CD14-positive monocyte (primary cell): ENCODE measurements at places on chromosomes 2 and 18. TPM values are rescaled to one million over a fixed set of nuclear protein-coding genes. Genes with fewer than 3 reads are reported as not detected.

- H3K4me3 ChIP-seq, result no peak overlapping the region
- H3K4me1 ChIP-seq, result no peaks in the 10 kb centered on the region
- no peak for DNase-seq
- H3K27me3 ChIP-seq, result no peaks in the 10 kb centered on the region
- no peak overlapping the region for H3K27ac ChIP-seq
These were observed 9.6 kb downstream of the PREPL start for GRCh38 chr2:44351676-44352075.

DNA sequence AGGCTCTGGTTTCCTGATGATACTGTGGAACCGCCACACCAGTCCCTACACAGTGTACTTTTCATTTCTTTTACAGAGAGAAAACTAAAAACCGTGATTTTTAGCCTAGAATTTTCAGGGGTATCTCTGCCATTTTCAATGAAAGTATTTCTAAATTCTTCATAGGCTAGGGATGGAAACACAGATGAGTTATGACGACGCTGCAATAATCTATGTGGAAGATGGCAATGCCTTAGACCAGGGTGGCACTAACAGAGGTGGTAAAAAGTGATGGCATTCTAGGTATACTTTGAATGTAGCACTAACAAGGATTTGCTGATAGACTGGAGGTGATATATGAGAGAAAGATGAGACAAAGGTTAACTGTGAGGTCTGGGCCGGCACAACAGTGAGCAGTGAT is 56.5 kb downstream of the TTC21B start:
- H3K4me1 ChIP-seq, result peaks cover 30% of the 10 kb centered on the region
- no peak overlapping the region for H3K4me3 ChIP-seq
- peak overlapping the region; percentile 53 for H3K27ac ChIP-seq

- no peaks in the 10 kb centered on the region for H3K27me3 ChIP-seq
- H3K36me3 ChIP-seq, result peaks cover 91% of the 10 kb centered on the region
- no peak for DNase-seq
- no peak overlapping the region for H3K4me3 ChIP-seq
- no peak overlapping the region for H3K27ac ChIP-seq
These were observed 116.0 kb upstream of the CCDC195 start for GRCh38 chr2:224832207-224832606.

DNA sequence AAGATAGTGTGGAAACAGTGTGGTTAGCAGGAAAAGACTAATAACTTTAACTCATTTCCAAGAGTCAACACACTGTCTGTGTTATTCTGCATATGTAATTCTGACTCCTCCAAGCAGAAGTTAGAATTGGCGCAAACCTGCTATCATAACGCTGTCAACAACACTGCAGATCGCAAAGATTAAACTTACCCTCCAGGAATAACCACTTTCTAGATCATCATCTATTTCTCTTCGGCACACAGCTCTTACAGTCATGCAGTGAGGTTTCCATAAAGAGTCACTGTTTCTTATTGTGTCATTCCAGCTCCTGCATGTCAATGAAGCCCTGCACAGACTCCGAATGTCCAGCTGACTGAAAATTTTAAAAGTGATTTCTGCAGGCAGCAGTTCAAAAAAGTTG is 2.4 kb downstream of the FBXO48 start:
- no peaks in the 10 kb centered on the region for H3K27me3 ChIP-seq
- H3K36me3 ChIP-seq, result no peaks in the 10 kb centered on the region
- H3K4me3 ChIP-seq, result no peak overlapping the region
- no peak for DNase-seq

GRCh38 chr2:190714958-190715357 is 66.1 kb downstream of the NAB1 start:
- no peak for DNase-seq
- H3K27ac ChIP-seq, result no peak overlapping the region
- H3K4me1 ChIP-seq, result no peaks in the 10 kb centered on the region
- no peak overlapping the region for H3K4me3 ChIP-seq
- H3K27me3 ChIP-seq, result no peaks in the 10 kb centered on the region

DNA sequence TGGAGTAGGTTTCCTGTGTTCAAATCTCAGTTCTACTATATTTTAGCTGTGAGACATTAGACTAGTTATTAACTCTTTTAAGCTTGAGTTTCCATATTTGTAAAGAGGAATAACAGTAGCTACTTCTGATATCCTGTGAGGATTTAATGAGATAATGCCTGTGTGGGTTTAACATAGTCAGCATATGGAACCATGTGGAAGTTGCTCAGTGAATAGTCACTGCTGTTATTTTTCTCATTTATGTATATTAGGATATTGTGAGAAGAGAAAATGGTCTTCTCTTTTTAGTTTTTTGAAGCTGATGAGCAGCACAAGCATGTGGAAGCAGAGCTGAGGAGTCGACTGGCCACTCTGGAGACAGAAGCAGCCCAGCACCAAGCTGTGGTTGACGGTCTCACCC is 70.5 kb upstream of the STON1 start:
- no peak for DNase-seq
- no peak overlapping the region for H3K4me3 ChIP-seq
- no peak overlapping the region for H3K27ac ChIP-seq

DNA sequence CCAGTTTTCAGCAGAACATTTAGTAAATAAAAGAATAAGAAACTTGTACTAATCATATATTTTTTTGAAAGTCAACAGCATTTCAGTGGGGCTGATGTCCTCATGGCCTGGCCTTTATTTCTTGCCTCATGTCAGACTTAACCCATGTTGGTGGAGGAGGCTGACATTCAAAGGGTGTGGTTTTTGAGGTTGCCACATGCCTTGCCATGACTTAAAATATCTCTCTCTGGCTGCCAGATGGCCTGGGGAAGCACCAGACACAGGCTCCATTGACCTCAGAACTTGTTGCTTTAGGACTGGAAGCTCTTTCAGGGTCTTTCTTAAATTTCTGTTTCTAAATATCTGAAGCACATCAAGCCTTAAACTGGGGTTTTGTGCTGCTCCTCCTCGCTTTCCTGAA is 32.5 kb upstream of the CD28 start:
- no peaks in the 10 kb centered on the region for H3K27me3 ChIP-seq
- peaks cover 13% of the 10 kb centered on the region for H3K4me1 ChIP-seq
- H3K36me3 ChIP-seq, result no peaks in the 10 kb centered on the region
- H3K4me3 ChIP-seq, result no peak overlapping the region

- H3K27me3 ChIP-seq, result no peaks in the 10 kb centered on the region
- no peak overlapping the region for H3K4me3 ChIP-seq
- no peak overlapping the region for H3K27ac ChIP-seq
- H3K4me1 ChIP-seq, result no peaks in the 10 kb centered on the region
These were observed 140.9 kb upstream of the CAPN13 start for GRCh38 chr2:30948130-30948529.

GRCh38 chr2:1528273-1529064 is 115.2 kb downstream of the TPO start:
- H3K4me3 ChIP-seq, result no peak overlapping the region
- no peaks in the 10 kb centered on the region for H3K27me3 ChIP-seq
- no peak for DNase-seq

DNA sequence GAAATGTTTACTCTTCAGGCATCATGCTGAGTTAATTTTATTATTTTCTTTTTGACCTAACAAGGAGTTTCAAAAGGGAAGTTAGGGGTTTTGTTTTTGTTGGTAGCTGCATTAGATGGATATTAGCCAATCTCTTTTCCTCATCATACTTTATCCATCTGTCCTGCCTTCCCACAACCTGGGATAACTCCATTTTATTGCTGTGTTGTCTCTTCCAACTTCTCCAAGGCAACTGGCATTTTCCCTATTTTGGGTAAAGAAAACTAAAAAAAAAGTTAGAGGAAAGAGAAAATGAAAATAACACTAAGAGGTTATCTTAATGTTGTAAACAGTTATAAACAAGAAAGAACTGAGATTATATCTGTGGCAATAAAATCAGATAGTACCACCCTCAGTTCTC is 147.0 kb downstream of the PID1 start:
- no peak overlapping the region for H3K27ac ChIP-seq
- no peaks in the 10 kb centered on the region for H3K4me1 ChIP-seq
- no peaks in the 10 kb centered on the region for H3K36me3 ChIP-seq
- no peaks in the 10 kb centered on the region for H3K27me3 ChIP-seq
- DNase-seq, result no peak

GRCh38 chr18:9615280-9615797 is 980 bp upstream of the PPP4R1 start:
- peaks cover 14% of the 10 kb centered on the region for H3K36me3 ChIP-seq
- H3K27ac ChIP-seq, result peak overlapping the region; percentile 75
- no peak for DNase-seq
- peaks cover 43% of the 10 kb centered on the region for H3K4me1 ChIP-seq
- H3K4me3 ChIP-seq, result peak overlapping the region; percentile 46
- no peaks in the 10 kb centered on the region for H3K27me3 ChIP-seq

- no peak overlapping the region for H3K4me3 ChIP-seq
- no peaks in the 10 kb centered on the region for H3K4me1 ChIP-seq
- no peak for DNase-seq
- peaks cover 4% of the 10 kb centered on the region for H3K36me3 ChIP-seq
- H3K27me3 ChIP-seq, result no peaks in the 10 kb centered on the region
These were observed 12.5 kb downstream of the HDLBP start for GRCh38 chr2:241302759-241303651.

GRCh38 chr2:97868986-97869721 is 126.6 kb downstream of the TMEM131 start:
- no peak overlapping the region for H3K4me3 ChIP-seq
- peaks cover 30% of the 10 kb centered on the region for H3K4me1 ChIP-seq
- peak; percentile 11 for DNase-seq
- no peaks in the 10 kb centered on the region for H3K27me3 ChIP-seq
- H3K36me3 ChIP-seq, result no peaks in the 10 kb centered on the region

DNA sequence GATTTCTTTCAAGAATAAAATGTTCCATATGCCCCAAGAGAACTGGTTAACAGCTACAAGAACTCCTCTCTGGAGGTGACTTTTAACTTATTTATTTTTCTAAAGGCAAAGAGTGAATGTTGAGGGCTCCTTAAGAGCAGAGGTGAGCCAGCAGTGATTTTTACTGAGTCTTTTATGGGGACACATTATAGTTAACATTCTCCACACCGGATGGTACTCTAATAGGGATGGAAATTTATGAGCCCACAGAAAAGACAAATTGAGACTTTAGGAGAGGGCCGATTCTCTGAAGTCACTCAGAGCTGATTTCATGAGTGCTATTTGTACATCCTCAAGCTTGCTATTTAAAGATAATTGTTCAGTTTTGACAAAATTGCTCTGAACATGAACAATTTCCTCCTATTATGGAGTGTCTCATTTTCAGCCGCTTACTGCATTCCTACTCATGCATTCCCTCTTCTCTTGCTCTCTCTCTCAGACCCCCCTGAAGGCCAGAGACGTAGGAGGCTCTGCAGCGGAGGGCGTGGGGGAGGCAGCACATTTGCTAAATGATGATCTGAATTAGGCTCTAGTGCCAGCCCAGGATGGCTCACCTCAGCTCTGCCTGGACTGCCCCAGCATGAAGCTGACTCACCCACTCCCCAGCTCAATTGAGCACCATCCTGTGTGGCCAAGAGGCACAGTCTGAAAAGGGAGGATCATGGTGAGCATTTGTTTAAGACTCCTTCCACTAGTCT is 5.9 kb upstream of the RPL37A start:
- H3K27ac ChIP-seq, result no peak overlapping the region
- DNase-seq, result peak; percentile 14
- peaks cover 87% of the 10 kb centered on the region for H3K4me1 ChIP-seq
- H3K36me3 ChIP-seq, result no peaks in the 10 kb centered on the region
- H3K27me3 ChIP-seq, result no peaks in the 10 kb centered on the region
- H3K4me3 ChIP-seq, result no peak overlapping the region

- H3K27ac ChIP-seq, result peak overlapping the region; percentile 30
- H3K27me3 ChIP-seq, result no peaks in the 10 kb centered on the region
- peaks cover 3% of the 10 kb centered on the region for H3K36me3 ChIP-seq
These were observed 66.2 kb downstream of the SP3 start for GRCh38 chr2:173898996-173899395.

DNA sequence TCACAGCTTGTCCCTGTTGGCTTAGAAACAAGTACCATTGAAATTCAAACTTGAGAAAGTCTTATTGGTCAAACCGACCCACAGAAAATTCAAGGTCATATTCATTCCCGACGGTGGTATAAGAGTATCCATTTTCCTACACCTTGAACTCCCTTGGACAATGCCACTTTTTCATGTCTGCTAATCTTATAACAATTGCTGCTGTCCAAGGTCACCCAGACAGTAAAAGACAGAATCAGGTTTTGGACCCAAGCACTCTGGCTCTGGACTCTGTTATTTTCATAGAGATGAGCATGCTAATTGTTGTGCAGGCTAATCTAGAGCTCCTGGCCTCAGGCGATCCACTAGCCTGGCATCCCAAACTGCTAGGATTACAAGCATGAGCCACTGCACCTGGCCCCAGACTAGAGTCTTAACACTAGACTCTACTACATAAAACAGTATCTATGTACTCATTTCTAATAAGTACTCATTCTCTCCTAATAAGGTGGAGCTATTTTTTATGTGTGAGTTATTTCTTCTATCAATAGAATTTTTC is 57.8 kb downstream of the C2orf76 start:
- no peak for DNase-seq
- no peaks in the 10 kb centered on the region for H3K27me3 ChIP-seq
- H3K4me1 ChIP-seq, result no peaks in the 10 kb centered on the region

GRCh38 chr18:51425889-51426288 is 228.4 kb upstream of the MEX3C start:
- no peaks in the 10 kb centered on the region for H3K36me3 ChIP-seq
- H3K4me1 ChIP-seq, result no peaks in the 10 kb centered on the region
- no peak for DNase-seq
- H3K4me3 ChIP-seq, result no peak overlapping the region
- H3K27me3 ChIP-seq, result no peaks in the 10 kb centered on the region
- no peak overlapping the region for H3K27ac ChIP-seq

DNA sequence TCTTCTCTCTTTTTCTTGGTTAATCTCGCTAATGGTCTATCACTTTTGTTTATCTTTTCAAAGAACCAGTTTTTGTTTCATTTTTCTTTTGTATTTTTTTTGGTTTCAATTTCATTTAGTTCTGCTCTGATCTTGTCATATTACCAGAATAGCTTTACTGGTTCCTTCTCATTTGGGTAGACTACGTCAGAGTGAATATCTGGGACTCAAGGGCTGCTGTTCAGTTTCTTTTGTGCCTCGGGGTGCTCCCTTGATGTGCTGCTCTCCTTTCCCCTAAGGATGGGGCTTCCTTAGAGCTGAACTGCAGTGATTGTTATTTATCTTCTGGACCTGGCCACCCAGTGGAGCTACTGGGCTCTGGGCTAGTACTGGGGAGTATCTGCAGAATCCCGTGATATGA is 29.4 kb upstream of the IL1RN start:
- H3K27ac ChIP-seq, result peak overlapping the region; percentile 31
- H3K27me3 ChIP-seq, result no peaks in the 10 kb centered on the region
- no peak overlapping the region for H3K4me3 ChIP-seq

Gene MOGAT1
- 0.11 TPM in 1 of 2 replicates, not detected in the other for polyA plus RNA-seq

Gene CRYBA2
- not detected for polyA plus RNA-seq

Gene SP5
- not detected for polyA plus RNA-seq

Gene SKOR2
- polyA plus RNA-seq, result not detected

Gene MYO1B
- polyA plus RNA-seq, result 0.01 TPM in 1 of 2 replicates, not detected in the other

Gene SIX3
- polyA plus RNA-seq, result not detected

Gene DHRS9
- polyA plus RNA-seq, result 10.0 TPM

Gene SMPD4
- polyA plus RNA-seq, result 14.2 TPM

Gene BMP10
- not detected for polyA plus RNA-seq
